Camera-type eye (tissue), 1 donor: ENCODE measurements at places on chromosomes 3 and 15. TPM values are rescaled to one million over a fixed set of nuclear protein-coding genes. Genes with fewer than 3 reads are reported as not detected.

KAT2B gene
- total RNA-seq = 64.2 TPM

PLXNA1 gene
- total RNA-seq = 53.8 TPM

MAPK6 gene
- total RNA-seq = 58.4 TPM

CACNA2D2 gene
- total RNA-seq = 17.4 TPM

NPAP1 gene
- 0.27 TPM for total RNA-seq

MGLL gene
- total RNA-seq = 46.3 TPM

ACOX2 gene
- 22.8 TPM for total RNA-seq

IL1RAP gene
- total RNA-seq = 11.4 TPM

NEK10 gene
- total RNA-seq = 6.2 TPM

GP9 gene
- 1.2 TPM for total RNA-seq

TRPM1 gene
- 52.6 TPM for total RNA-seq

LRRC15 gene
- 1.4 TPM for total RNA-seq

CPNE4 gene
- 18.1 TPM for total RNA-seq

GOLGA6A gene
- total RNA-seq = 0.49 TPM

GPR87 gene
- total RNA-seq = 1.3 TPM

ADAMTS17 gene
- total RNA-seq = 24.5 TPM
